ENCODE measurements at places on chromosomes 2 and 18.

DNA sequence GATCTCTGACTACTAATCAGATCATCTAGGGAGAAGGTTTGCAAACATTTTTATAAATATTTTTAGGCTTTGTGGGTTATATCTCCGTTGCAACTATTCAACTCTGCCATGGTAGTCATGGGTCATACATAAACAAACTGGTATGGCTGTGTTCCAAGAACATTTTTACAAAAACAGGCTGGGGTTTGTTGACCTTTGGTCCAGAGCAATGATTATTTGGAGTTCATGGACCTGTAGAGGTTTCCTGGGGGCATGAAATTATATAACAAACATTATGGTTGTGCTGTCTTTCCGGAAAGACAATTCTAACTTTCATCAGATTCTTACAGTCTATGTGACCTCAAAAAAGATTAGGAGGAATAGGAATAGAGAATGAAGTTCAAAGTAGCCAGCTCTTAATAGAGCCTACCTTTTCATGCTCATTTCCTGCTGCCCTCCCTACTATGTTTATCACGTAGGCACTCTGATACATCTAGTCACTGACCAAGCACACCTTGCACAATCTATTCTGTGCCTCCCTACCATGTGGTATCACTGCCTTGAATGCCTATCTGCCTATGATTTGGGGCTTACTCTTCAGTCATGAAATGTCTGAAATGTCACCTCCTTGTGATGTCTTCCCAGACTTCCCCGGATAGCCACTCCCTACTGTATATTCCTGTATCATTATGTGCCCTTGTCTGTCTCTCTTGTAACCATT lies 102.4 kb upstream of the SCN1A start:
- DNase-seq, result no peak

DNA sequence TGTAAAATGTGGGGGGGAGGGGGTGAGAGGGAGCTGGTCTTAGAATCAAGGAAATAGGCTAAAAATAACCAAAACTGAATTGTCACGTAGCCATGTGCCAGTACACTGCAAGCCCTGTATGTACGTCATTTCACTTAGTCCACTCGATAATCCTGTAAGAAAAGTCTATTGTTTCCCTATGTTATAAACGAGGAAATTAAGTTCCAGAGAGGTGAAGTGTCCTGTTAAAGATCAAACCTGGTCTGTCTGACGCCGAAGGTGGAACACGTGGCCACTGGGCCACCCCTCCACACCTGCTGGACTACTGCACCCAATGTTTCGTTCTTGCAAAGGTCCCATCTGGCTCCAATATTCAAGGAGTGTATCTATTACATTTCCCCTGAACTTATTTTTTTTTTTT lies 29.6 kb downstream of the TFCP2L1 start:
- no peak for DNase-seq

DNA sequence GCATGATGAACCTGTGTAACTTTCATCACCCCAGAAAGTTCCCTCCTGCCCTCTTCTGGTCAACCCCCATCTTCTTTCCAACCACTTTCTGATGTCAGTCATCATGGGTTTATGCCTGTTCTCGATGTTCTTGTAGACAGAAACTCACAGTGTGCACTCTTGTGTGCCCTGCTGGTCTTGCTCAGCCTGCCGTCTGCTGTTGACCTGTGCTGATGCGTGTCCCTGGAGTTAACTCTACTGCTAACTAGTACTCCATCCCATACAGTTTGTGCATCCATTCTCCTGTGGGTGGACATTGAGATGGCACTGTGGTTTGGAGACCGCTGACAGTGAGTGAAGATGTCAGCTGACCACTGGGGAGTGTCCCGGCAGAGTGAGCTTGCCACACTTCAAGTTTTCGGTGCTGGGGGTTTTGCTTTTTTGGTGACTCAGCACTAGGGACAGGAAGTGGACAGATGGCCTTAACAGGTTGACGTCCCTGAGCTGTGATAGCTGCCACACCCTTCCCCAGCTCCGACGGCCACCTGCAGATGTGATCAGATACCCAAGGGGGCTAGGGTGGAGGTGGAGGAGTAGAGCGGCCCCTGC lies 14.8 kb downstream of the KLHL29 start:
- DNase-seq, result no peak

GRCh38 chr2:158269143-158269542 lies 167.5 kb downstream of the UPP2 start:
- DNase-seq, result no peak

DNA sequence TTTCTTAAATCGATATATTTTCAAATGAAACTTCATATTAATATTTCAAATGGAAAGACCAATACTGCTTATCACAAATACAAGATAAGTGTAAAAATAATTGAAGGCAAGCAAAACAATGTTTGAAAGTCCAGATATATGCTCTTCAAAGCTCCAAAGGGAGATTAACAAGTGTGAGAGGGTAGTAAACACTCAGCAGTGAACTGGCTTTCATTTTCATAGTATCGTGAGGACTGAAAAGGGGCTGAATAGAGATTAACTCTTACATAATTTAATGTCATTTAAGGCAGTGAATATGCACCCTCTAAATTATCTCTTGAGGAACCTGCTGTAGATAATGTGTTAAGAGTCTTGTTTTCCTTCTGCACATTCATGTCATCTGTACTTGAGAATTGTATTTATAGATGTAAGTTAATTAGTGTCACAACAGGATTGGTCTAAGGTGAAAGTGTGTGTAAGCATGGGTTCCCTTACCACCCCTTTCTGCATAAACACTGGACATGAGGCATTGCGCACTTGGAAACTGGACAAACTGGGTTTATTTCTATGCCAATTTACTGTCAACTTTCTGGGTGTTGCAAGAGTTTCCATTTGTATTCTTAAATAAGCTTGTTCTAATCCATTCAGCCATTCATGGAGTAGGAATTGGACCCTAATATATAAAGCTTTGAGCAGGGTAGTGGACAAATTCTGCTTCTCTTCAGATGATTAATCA lies 76.7 kb upstream of the SESTD1 start:
- DNase-seq, result no peak

DNA sequence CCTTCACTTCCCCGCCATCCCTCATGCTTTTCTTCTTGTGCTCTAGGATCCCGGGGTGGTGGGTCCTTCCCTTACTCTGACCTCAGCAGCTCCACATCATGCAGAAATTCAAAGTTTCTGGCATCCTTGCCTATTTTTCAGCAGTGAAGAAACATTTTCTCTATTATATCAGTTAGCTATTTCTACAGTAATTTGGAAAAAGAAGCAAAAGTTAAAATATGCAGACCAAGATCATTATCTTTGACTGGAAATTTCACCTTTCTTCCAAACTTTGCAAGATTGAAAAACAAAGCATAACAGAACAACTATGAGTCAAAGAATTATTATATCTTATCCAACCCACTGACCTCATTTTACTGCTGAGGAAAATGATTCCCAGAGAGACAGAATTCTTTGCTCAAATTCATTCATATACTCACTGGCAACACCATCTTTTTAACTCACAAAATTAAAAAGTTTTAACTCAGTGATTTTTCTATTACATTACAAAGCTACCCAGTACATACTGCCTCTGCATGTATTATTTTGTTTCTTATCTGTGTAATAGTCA lies 40.5 kb downstream of the ANTXR1 start:
- DNase-seq, result no peak

DNA sequence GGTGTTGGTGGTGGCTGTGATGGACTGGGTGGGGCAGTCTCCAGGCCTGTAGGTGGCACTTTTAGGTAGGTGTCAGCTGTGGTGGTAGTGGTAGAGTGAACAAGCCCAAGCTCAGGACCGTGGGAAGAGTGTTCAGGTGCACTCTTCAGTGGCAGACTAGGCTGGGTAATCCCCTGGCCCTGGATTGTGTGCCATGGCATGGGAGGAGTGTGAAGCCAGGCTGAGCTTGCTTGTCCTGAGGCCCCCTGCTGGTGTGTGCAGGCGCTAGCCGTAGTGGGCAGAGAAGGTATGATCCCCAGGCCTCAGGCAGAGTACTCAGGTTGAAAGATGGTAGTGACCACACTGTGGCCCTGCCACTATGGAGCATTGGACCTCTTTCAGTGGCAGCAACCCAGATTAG lies 850.3 kb downstream of the DSC3 start:
- DNase-seq, result no peak

DNA sequence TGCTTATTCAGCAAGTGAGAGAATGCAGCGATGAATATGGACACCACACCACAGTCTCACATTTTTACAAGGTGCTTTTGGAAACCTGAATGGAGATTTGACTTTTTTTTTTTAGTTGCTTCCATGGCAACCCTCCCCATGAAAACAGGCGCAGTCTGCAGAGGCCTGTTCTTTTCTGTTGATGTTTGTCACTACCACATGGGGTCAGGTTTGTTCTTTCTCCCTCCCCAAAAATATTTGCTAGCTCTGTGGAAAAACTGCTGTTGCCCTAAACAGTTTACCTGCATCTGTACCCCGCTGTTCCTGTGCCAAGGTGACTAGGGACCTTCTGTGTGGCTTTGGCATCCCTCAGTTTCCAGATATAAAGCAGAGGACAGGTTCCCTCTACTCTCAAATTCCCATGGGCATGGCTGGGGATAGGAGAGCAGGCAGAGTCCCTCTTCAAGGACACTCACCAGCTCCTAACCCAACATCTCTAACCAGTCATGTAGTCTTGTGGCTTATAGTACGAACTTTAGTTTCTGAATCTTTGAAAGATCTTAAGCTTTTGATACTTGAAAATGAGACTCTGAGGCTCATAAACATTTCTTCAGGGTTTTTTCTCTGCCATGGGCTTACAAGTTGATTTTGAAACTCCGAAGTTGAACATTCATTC lies 14.7 kb upstream of the MAPRE2 start:
- no peak for DNase-seq

GRCh38 chr2:241617431-241618154 lies 19.4 kb downstream of the THAP4 start:
- DNase-seq, result no peak

DNA sequence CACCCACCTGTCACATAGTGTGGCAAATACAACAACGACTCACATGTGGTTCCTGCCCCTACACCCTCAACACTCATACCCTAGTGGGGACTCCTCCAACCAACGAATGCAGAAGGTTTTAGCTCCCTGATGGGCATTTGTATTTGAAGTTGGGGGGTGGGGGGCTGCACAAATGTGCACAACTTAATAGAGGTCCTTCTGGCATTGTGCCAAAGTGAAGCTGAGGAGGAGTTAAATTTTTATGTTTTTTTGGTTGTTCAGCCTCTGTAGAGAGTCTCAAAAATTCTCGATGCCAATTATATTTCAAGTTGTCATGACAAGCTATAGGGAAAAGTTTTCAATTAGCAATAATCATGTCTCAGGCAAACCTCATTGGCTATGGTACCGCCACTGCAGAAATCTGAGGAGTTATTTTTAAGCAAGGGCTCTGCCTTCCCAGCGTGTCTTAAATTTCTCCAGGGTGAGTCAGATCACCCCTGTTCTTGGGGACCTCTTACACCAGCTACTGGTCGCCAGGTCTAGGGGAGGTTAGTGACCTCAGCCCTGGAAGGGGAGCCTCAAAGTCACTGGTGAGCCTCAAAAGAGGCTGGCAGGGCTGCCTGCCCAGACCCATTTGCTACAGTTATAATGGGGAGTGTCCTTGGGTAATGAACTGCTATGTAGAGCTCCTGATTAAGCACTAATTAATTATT lies 102.7 kb upstream of the TAF1B start:
- DNase-seq, result no peak

- no peak for DNase-seq
Observed at GRCh38 chr2:20525041-20526035, 78.5 kb downstream of the RHOB start.

DNA sequence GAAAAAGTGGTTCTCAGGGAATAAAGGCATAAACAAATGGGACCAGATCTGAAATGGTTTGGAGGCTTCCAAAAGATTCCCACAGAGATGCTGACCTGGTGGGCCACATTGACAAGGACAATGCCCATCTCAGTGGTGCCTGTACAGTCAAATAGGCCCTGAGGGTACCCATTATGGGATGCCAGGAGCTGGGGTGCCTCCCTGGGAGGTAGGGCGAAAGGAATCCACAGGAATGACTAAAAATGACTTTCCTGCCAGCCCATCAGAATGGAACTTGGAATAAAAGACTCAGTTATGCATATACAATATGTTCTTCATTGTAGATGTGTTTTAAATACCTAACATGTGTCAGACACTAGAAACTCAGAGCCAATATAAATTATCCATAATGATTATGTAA lies 248.5 kb downstream of the RNF144A start:
- no peak for DNase-seq

- DNase-seq, result no peak
Observed at GRCh38 chr2:49210191-49210590, 55.9 kb upstream of the FSHR start.

DNA sequence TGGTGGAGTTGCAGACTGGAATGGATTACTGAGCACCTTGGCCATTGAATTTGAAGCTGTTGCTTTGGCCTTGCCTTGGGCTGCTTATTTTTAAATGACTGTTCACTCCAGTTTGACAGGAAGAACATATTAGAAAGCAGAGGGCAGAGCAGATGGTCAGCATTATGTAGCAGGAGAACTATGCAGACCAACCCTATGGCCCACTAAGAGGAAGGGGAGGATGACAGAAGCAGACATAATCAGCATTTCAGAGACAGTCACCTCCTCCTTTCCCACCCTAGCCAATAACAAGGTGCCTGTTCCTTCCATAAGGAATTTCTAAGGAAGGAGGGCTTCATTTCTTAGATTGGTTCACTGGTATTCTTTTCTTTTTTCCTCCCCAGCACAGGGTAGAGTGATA lies 2.4 kb downstream of the CHRNA1 start:
- DNase-seq, result no peak

- no peak for DNase-seq
Observed at GRCh38 chr2:109064660-109065390, 64.2 kb upstream of the SH3RF3 start.

DNA sequence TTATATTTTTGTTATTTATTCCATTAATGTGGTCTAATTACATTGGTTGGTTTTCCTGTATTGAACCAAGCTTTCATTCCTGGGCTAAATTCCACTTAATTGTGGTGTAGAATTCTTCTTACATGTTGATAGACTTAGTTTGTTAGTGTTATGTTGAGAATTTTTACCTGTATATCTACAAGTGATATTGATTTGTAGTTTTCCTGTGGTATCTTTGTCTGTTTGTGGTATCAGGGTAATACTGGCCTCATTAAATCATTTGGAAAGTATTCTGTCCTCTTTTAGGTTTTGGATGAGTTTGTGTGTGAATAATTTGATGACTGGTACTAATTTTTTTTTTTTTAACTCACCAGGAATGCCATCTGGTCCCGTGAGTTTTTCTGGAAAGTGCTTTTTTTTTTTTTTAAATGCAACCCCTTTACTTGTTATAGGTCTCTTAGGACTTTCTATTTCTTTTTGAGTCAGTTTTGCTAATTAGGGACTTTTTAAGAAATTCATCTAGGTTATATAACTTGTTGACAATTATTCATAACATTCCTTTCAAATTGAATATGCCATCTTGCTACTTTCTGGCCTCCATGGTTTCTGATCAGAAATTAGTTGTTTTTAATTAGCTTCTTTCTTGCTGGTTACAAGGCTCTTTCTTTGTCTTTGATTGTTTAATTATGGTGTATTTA lies 232.8 kb downstream of the CCDC85A start:
- DNase-seq, result no peak

GRCh38 chr2:40287195-40287594 lies 164.7 kb downstream of the SLC8A1 start:
- DNase-seq, result no peak

DNA sequence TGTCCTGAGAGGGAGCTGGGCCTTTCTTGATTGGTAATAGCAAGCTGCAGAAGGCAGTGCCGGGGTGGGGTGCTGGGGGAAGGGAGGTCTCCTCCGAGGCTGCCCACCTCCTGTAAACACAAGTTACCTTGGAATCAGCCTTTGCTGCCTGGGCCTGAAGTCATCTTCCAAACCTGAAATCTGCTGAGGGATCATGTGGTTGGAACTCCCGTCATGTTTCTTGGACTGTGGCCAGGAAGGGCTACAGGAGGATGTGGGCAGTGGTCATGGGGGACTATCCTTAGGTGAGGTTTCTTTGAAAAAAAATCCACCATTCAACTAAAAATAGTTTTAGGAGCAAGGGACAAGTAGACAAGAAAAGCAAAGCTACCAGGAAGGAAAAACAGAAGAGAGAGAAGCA lies 74.2 kb downstream of the CDK15 start:
- DNase-seq, result no peak
